ENCODE measurements at places on chromosomes 11 and 22.

DNA sequence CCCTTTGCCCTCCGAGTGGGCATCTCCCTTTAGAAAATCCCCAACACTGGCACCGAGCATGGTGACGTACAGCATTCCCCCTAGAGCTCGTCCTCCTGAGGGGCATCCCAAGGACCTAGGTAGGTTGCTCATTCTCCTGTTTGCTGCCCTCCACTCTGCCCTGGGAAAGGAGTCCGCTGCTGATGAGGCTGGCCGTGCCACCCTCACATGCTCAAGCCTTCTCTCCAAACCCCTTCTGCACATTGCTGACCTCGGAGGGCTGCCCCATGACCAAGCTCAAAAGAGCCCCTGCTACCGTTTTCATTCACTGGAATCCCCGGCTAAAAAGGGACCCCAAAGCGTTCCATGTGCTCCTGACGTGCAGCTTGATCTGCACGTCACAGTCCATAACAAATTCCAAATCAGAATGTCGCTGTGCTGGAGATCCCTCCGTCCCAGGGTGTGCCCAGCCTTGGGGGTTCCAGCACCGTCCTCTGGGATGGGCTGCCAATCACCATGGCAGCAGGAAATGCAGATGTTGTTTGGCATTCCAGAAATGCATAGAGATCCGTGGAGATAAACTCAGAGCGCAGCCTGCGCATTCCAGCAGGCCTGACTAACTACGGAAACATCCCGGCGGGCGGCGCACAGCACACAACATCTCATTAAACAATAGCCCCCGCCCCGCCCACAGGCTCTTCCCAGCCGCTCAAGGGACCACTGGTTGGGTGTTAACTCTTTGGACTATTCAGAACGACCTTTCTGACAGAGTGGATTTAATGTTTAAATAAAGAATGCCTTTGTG lies 26.3 kb upstream of the GNB1L start:
- DNase-seq = no peak

GRCh38 chr11:447923-448731 lies 2.0 kb upstream of the PTDSS2 start:
- DNase-seq = peak; percentile 98

GRCh38 chr11:59802639-59803176 lies 7.9 kb downstream of the MRPL16 start:
- DNase-seq = peak; percentile 58

DNA sequence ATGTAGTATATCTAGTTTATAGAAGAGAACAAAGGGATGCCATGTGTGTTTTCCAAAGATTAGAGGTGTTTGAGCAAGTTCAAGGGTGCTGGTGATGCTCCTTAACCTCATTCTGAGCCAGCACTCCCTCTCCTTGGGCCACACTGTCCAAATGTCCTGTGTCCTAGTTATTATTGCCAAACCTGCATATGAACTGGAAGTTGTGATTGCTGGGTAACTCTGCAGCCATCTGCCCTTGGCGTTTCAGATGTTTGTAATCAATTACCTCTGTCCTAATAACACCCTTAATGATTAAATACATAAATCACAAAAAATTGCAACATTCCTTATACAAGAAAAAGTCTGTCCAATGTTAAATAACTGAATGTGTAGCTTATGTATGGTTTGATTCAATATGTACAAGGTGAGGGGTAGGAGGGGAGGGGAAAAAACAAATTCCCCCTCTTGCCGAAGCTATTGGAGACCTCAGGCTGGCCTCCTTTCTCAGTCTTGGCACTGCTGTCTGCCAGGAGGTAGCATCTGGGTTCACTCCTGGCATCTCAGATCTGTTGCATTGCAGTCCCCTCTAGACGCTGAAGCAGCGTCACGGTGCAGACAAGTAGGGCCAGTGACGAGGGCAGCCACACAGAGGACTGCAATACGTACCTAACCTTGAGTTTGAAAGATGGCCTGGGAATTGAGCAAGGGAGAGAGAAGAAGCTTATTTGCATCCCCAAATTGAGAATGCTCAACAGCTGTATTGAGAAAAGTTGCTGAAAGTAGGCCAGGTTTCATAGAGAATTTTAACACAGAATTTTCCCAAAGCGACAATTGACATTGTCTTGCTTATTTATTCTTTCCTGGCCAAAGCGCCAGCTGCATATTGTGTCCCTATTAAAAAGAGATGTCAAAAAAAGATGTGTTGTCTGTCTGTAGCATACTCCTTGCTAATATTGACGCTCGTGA lies 89.6 kb upstream of the ARHGAP32 start:
- no peak for DNase-seq

- DNase-seq = no peak
Observed at GRCh38 chr22:27800250-27801201, 1.0 kb downstream of the MN1 start.

- no peak for DNase-seq
Observed at GRCh38 chr11:14350215-14350614, 8.8 kb downstream of the RRAS2 start.

DNA sequence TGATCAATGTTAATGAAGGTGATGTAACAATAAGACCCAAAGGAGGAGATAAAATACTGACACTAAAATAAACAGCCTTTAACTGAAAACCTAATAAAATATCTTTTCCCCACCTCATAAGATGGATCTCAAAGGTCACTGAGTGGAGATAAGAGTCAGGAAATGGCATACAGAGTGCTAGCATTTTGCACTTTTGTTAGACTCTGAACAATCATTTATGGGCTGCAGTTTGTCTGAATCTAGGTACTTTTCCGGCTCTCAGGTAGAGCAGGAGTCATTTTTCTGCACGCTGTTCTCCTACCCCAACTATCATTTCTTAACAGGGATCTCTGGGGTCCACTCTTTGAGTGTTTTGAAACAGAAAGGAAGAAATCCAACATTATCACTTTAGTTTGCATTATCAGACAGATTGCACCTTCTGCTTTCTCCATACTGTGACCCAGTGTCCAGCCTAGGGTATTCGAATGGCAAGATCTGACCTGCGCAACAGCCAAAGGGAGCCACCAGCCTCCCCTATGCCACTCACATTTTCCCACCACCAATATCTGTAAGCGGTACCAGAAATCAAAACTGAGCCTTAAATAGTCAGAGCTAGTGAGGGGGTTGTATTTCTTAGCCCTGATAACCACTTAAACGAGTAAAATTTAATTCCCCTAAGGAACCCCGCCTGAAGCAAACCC lies 863 bp downstream of the SIAE start:
- DNase-seq = no peak

GRCh38 chr11:88404932-88405710 lies 67.6 kb upstream of the CTSC start:
- no peak for DNase-seq

GRCh38 chr11:10441652-10442503 lies 13.2 kb upstream of the AMPD3 start:
- peak; percentile 58 for DNase-seq

- no peak for DNase-seq
Observed at GRCh38 chr11:13216711-13217075, 60.9 kb upstream of the BMAL1 start.

GRCh38 chr11:37313266-37313665 lies 715.2 kb upstream of the RAG2 start:
- no peak for DNase-seq
